ENCODE measurements at places on chromosomes 16 and 17.

GRCh38 chr17:33498069-33498468, 205.0 kb upstream of the ASIC2 start:
- DNase-seq, result no peak

- no peak for DNase-seq
Measured at GRCh38 chr16:58026705-58027160, 1.2 kb downstream of the MMP15 start.

DNA sequence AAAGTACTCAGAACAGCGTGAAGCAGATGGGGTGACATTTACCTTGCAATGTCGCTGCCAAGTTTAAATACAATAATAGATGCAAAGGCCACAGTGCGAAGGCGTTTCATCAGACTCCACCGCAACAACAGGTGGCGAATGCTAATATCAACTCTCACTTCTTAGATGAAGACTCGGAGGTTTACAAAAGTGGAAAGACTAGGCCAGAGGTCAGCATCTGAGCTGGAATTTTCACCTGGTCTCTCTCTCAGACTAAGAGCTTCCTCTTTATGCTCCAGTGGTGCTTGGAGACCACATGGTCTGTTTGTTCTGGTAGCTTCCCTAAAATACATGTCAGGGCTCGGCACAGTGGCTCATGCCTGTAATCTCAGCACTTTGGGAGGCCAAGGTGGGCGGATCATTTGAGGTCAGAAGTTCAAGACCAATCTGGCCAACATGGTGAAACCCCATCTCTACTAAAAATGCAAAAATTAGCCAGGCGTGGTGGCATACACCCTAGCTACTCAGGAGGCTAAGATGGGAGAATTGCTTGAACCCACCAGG, 169.1 kb downstream of the XYLT1 start:
- DNase-seq, result no peak

DNA sequence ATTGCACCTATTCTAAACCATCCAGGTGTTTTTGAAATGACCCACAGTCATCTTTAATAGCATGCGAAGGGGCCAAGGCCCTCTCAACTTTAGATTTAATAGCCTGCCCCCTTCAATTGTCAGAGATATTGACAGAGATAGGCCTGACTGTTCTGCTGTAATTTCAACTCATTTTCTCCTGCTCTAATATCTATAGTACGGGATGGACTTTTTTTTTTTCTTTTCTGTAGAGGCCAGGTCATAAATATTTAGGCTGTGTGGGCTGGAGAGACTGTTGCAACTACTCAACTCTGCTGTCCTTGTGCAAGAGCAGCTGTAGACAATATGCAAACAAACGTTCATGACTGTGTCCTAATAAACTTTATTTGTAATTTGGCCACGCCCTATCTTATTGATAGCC, 24.7 kb upstream of the KRT20 start:
- DNase-seq, result no peak

DNA sequence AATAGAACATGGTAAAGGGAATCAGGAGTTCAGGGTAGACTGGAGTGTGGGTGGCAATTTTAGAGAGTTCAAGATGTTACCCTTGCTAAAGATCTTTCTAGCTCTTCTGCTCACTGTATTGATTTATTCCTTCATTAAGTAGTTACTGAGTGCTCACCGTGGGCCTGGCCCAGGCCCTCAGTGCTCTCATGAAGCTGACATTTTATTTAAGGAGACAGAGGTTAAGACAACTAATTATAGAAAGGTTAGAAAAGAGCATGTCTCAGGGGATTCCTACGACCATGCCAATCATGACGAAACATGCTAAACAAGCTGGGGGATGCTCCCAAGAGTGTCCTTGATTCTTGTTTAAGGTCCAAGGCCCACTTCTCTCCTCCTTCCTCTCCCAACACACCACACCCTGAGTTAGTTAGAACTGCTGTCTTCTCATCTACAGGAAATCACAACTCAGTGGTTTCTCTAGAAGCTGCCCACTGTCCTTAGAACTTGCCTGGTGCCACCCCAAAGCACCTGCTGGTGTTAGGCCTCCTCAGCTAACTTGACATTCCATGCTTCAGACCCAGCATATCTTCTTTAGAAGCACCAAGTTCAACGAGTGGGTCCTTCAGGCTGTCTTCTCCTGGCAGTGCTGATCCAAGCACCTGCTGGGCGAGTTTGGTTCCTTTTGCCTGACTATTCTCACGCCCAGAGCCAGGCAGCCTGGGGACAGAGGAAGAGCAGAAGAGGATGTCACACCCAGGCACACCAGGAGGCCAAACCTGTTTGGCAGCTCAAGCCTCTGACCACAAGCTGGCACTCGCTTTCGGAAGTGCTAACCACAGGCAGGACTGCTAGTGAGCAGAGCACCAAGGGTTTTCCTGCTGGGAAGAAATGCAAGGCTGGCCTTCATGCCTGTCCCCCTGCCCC, 79.0 kb downstream of the GAS7 start:
- no peak for DNase-seq

GRCh38 chr16:17076092-17076754, 394.5 kb downstream of the XYLT1 start:
- DNase-seq, result no peak

- no peak for DNase-seq
Measured at GRCh38 chr17:10041916-10042588, 137.0 kb upstream of the RCVRN start.

GRCh38 chr17:42950044-42950783, 14.0 kb downstream of the AARSD1 start:
- DNase-seq, result no peak

DNA sequence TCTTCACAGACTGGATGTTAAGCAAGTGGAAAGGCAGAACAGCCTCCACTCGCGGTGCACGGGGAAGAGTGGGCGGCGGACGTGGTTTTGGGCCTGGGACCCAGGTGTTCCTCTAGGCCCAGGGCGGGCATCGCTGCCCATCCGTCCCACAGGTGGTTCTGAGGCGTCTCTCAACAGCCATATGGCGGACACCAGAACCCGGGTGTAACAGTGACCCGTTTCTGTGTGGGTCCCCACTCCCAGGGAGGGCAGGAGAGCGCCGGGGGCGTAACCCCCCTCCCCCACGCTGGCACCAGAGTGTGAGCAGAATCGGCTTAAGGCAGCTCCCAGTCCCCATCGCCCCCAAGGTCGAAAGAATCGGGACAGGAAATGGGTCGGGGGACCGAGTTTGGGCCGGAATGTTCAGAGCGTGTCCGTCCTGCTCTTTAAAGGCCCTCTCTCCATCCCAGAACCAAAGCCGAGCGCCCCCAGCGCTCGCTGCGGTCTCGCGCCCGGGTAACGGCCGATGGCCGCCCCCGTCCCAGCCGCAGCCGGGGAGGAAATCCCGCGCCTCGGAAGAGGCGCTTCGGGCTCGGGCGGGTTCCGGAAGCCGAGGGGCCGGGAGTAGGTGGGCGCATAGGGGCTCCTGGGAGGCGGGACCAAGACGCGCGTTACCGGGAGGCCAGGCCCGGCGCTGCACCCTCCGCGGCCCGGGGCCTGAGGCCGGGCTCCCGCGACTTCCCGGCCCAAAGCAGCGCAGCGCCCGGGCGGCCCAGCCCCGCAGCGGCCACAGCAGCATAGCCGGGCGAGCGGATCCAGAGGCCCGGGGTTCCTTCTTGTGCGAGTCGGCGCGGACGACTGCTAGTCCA, at the start of gene TK2:
TSS of gene TK2 (minus strand) at position 839 of the 848 bp plus-strand sequence. CDS start at position 778, 61 bp downstream.
- no peak for DNase-seq

DNA sequence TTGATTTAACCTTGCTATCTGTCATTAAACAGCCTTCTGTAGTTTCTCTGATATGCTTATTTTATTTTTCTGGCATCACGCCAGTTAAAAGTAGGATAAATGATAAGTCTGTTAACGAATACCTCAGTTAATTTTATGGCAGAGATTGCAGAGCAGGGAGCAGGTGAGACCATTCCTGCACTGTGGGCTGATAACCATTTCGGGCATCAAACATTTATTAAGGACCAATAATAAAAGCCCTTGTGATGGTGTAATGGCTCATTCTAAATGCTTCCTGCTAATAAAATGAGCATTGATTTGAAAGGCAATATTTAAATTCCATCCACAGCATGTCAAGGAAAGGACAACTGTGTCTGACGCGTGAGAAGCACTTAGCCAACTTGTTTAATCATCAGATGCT, 94.1 kb downstream of the ASIC2 start:
- DNase-seq, result no peak

GRCh38 chr17:44202756-44203155, 3.1 kb upstream of the ATXN7L3 start:
- no peak for DNase-seq

DNA sequence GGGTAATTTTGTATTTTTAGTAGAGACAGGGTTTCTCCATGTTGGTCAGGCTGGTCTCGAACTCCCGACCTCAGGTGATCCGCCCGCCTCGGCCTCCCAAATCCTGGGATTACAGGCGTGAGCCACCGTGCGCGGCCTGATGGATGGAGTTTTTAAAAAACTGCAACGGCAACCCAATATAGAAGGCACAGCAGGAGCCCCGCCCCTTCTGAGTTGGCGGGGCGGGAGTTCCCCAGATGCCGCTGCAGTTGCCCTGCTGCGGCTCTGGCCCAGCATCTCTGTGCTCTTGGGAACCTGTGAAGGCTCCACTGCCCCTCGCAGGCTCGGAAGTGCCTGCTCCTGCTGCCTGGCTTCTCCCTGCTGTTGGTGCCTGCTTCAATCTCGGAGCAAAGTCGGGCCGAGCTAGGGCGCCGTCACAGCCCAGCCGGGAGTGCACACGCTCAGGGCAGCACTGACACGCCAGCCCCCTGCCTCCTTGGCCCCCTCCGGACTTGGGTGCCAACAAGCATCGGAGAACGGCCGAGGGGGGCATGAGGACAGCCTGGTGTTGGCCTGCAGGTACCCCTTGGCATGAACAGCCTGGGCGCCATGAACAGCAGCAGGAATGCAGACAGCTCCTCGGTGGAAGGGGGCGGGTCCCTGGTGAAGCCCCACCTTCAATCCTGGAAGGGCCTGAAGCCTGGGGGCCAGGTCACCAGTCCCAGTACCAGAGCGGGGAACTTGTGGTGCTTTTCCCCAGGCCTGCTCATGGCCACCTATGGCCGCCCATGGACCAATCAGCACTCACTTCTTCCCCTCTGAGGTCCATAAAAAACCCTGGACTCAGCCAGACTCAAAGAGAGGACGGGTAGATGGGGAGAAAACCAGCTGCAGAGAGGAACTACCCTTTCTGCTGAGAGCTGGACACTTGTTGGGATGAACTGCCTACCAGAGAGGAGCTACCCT, 2.3 kb upstream of the NT5M start:
- DNase-seq, result no peak

DNA sequence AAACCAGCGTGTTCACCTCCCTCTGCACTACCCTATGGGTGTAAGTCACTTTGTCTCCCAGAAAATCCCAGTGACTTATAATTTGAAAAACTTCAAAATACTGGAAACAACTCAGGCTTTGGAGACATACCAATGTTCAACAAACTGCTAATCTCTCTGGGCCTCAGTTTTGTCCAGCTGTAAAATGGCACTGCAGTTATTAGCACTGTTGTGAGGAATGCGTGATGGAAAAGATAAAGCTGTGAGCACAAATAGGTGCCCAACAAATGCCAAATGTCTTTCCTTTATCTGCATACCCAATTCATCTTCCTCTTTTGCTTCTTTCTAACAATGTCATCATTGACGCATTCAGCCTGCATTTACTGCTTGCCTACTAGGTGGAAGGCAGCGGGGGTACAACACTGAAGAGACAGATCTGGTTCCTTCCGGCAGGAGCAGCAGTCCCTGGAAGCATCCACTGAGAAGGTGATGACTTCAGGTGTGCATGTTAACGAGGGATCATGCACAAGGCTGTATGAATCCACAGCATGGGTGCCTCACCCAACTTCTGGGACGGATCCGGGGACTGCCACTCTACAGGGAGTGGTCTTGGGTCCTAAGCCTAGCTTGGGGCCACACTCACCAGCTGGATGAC, 63.4 kb downstream of the CYTH1 start:
- no peak for DNase-seq

- no peak for DNase-seq
Measured at GRCh38 chr16:10589109-10589508, 8.7 kb upstream of the EMP2 start.

DNA sequence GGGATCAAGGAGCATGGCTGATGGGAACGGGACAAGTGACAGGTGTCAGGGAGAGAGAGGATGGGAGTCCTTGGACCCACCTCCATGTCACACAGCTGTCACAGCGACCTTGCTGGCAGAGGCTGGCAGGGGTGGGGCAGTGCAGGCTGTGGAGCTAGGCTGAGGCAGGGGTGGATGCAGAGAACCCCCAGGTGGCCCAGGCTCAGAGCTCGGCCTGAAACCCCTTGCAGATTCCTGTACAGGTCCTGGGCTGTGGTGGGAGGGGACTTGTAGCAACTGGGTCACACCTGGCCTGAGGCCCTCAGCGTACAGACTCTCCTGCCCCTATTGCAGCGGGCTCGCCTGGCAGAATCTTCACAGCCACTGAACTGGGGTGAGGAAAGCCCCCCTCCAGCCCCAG, 174.1 kb downstream of the NTN1 start:
- no peak for DNase-seq

DNA sequence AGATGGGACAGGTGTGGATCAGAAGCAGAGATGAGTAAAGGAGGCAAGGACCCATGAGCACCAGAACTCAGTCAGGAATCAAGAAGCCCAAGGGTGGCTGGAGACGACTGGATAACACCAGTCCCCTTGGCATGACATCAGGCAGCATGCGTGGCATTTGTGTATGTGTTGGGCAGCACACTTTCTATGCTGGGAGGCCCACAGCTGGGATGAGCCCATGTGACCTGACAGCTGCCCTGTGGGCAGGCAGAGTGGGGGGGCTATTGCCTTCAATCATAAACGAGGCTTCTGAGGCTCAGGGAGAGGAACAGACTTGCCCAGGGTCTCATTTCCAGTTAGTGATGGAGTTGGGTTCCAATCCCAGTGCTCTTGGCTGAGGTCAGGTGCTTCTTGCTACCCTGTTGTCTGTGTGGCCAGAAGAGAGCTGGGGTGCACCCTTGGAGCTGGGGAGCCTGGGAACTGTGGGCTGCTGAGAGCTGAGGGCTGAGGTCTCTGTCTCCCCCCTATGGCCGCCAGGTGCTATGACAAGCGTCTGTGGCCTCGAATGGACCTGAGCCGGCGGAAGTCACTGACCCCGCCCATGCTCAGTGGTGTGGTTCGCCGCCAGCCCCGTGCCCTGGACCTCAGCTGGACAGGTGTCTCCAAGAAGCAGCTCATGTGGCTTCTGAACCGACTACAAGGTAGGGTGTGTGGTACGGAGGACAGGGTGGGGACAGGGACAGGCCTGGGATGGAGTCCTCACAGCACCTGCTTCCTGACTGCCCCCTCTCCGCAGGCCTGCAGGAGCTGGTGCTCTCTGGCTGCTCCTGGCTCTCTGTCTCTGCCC, 7.1 kb upstream of the ORAI3 start:
- DNase-seq, result no peak

GRCh38 chr17:47995241-47995935, 24.5 kb downstream of the CDK5RAP3 start:
- no peak for DNase-seq

GRCh38 chr16:75653922-75654321, 6.3 kb downstream of the TERF2IP start:
- no peak for DNase-seq

GRCh38 chr17:55420776-55421178, 858 bp downstream of the MMD start:
- no peak for DNase-seq

- DNase-seq, result no peak
Measured at GRCh38 chr17:8121681-8122421, 2.1 kb downstream of the HES7 start.

GRCh38 chr16:80144191-80144590, 396.6 kb upstream of the DYNLRB2 start:
- no peak for DNase-seq
